ENCODE measurements at places on chromosomes 2 and 18.

DNA sequence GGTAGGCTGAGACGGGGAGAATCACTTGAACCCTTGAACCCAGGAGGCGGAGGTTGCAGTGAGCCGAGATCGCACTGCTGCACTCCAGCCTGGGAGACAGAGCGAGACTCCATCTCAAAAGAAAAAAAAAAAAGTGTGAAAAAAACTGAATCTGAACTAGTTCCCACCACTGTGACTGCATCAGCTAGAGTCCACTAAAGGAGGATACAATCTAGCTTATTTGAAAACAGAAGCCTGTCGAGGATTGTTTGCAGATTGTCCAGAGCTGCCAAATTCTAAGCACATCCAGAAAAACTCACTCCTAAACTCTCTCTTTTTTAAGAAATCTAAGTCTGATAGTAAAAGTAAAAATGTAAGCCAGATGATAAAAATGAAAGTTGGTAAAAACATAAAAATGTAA lies 10.6 kb downstream of the GFPT1 start:
- no peak for DNase-seq
- peaks cover 12% of the 10 kb centered on the region for H3K36me3 ChIP-seq
- H3K4me1 ChIP-seq: peaks cover 10% of the 10 kb centered on the region

DNA sequence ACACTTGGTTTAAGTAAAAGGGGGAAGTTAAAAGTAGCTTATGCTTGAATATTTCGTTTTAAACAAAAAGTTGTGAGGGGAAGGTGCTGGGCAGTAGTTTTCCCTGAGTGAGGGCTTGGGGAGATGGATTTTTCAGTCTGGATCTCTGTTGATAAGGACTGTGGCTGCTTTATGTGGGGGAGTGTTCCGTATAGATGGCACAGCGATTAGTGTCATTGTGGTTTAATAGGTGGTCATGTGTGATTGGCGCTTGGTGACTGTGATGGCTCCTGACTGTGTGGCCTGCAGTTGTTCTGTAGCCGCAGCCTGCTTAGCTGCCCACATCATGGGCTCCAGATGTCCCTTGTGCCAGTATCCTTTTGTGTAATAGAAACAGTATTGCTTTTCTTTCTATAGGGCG lies 156.2 kb downstream of the WDSUB1 start:
- no peak overlapping the region for H3K27ac ChIP-seq
- H3K36me3 ChIP-seq: no peaks in the 10 kb centered on the region
- no peak overlapping the region for H3K4me3 ChIP-seq
- no peak for DNase-seq
- H3K27me3 ChIP-seq: peaks cover 2% of the 10 kb centered on the region
- peaks cover 3% of the 10 kb centered on the region for H3K4me1 ChIP-seq

- no peak overlapping the region for H3K27ac ChIP-seq
- H3K27me3 ChIP-seq: no peaks in the 10 kb centered on the region
Observed at GRCh38 chr18:64474255-64474654, 325.4 kb upstream of the LINC00305 start.

GRCh38 chr18:27064673-27065072 lies 120.4 kb downstream of the CHST9 start:
- H3K36me3 ChIP-seq: no peaks in the 10 kb centered on the region
- no peak for DNase-seq
- H3K27ac ChIP-seq: no peak overlapping the region

DNA sequence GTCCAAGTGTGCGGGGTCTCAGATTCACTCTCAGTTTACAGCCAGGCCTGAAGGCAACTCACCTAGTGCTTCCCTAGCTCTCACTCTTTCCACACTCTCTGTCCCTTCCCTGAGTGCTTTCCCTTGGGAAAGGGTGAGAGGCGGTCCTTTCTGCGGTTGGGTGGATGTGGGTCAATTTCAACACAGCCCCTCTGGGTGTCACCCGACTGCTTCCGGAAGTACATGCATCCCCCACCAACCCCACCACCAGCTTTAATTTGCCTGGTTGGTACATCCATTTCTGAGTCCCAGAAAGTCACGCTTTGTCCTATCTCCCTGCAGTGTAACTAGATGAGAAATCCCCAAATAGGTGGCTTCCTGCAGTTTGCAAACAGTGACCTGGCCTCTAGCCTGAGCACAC lies 307.3 kb upstream of the MEIS1 start:
- H3K4me3 ChIP-seq: no peak overlapping the region
- H3K36me3 ChIP-seq: no peaks in the 10 kb centered on the region
- no peak for DNase-seq
- H3K4me1 ChIP-seq: no peaks in the 10 kb centered on the region
- peaks cover 5% of the 10 kb centered on the region for H3K27me3 ChIP-seq
- no peak overlapping the region for H3K27ac ChIP-seq
